NCI-H1436 (cell line): ENCODE measurements at places on chromosomes 2 and 18.

DNA sequence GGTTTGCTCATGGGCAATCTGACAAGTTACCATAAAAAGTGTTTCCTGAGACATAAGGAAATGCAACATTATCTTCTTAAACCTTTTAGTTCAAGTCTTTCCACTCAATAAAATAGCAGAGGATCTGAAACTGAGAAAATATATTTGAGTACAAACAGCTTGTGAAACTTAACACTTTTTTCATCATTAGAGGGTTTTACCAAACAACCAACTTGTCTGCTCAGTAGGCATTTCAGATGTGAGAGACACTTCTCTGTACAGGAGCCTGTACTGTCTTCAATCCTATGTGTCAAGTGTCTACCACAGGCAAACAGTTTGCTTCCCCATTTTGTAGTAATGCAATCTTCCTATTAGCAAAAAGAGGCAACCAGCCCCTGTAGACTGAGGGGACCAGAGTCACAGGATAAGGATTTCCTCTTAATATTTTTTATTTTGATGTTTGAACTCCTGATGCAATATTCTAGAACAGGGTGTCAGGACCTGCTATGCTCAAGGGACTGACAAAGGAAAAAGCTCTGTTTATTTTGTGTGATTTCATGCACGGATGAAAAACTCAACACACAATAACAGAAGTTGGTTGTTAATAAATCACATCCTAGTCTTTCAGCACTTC is 159.1 kb upstream of the LHCGR start:
- DNase-seq: no peak

GRCh38 chr2:45627911-45628310 is 16.8 kb upstream of the SRBD1 start:
- DNase-seq: no peak

DNA sequence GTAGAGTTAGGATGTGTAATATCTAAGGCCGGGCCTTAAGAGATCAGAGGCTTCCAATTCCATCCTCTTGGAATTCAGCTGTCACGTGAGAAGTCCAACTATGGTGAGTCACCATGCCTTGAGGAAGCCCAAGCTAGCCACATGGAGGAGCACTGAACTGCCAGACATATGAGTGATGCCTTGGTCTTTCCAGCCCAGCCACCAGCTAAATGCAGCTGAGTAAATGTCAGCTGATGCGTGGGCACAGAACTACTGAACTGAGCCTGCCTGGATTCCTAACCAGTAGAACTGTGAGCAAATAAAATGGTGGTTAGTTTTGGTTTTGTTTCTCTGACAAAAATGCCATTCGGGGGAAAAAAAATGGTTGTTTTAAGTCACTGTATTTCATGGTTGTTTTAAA is 153.7 kb upstream of the SERTAD2 start:
- no peak for DNase-seq

DNA sequence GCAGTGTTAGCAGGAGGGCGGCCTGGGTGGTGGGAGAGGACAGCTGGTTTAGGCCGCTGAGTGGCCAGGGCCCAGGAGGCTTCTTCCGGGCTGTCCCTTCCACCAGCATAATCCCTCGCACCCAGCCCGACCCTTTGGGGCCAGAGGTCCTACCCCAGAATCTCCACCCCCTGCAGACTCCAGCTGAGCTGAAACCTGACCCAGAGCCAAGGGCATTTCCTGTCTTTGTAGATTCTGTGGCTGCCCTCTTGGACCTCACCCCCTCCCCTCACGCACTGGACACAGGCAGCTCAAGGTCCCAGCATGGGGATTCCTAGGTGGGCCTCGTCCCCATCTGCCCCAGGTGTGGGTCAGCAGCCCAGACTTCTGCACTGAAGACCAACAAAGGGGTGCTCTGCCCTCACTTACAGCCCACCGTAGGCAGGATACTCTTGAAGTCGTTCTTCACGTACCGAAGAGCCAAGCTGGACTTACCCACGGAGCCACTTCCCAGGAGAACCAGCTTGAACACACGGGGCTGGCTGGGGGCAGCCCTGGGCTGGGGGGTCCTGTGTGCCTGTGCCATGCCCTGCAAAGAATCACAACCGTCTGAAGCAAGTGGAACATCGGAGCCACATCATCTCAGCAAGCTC is 4.8 kb downstream of the RAB17 start:
- no peak for DNase-seq

DNA sequence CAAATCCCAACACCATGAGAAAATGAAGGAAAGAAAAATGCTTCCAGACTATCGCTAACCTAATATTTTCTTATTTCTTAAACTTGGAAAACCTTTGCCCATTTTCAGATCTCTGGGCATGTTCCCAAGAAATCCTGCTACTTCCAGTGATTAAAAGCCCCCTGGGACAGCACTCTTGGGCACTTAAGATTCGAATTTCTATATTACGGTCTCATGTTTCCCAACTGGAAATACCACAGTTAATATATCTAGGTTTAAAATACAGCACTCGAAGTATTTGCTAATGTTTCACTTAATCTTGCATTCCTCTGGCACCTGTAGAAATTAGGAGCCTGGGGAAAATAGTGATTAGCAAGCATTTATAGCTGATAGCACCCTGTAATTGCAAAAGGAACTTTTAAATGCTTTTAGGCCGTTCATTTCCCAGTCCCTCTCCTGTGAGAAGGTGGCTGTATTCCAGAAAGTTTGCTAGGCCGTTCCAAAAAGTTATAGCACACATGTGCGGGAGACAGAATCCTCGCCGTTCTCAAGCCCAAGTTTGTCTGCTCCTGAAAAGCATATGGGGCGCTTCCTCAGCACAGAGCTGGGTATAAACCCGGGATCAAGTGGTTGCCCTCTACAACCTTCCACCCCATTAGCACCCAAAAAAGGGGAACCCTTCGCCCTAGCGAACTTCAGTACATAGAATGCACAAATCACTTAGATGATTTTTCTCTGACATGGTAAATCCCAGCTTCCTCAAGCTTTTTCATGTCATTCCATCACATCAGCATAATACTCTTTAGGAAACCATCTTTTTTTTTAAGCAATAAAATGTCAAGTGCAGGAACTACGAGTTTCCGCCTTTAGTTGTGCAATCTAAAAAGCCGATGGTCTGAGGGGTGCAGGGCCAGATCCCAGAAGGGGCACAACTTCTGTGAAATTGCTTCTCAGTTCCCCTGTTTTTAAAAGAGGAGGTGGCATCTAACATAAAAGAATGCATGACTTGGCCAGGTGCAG is 60.6 kb downstream of the DIPK1C start:
- no peak for DNase-seq

GRCh38 chr2:220226076-220226475 is 598.6 kb downstream of the SLC4A3 start:
- no peak for DNase-seq

DNA sequence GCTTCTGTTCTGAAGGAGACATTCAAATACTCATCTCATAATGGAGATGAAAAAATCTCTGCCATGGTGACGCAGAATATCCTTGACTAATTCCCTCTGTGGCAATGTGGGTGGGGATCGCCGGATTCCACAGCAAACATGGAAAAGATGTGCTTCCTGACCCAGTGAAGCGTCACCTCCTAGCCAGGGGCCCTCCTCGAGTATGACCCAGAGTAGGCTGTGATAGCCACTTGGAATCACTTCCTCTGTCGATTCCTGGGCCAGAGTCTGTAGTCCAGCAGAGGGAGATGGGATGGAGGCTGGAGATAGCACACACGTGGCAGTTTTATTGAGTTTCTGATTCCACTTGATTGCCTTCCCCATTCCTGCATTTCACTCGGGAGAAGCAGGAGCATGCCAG is 36.8 kb downstream of the DRC1 start:
- DNase-seq: no peak

GRCh38 chr2:212711856-212712255 is 173.3 kb upstream of the ERBB4 start:
- DNase-seq: no peak

DNA sequence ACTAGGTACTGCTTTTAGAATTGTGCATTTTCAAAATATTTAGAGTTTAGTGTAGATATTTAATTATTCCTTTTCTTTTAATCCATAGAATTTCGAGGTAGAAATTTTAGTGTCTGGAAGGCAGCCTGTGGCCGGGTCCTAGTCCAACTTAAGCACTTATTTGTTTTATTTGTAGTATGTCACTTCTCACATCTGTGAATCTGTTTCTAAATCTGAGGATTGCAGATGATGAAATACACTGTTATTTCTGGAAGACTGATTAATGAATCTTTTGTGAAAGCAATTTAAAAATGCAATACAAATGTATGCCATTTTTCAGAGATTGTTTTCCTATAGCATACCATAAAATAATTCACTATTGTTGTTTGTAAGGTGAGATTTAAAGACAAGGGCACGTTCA is 483.9 kb upstream of the TRIB2 start:
- no peak for DNase-seq

GRCh38 chr2:179449010-179449409 is 184.4 kb upstream of the SESTD1 start:
- no peak for DNase-seq

- no peak for DNase-seq
Measured at GRCh38 chr2:161424891-161425727, 9.0 kb downstream of the TBR1 start.

DNA sequence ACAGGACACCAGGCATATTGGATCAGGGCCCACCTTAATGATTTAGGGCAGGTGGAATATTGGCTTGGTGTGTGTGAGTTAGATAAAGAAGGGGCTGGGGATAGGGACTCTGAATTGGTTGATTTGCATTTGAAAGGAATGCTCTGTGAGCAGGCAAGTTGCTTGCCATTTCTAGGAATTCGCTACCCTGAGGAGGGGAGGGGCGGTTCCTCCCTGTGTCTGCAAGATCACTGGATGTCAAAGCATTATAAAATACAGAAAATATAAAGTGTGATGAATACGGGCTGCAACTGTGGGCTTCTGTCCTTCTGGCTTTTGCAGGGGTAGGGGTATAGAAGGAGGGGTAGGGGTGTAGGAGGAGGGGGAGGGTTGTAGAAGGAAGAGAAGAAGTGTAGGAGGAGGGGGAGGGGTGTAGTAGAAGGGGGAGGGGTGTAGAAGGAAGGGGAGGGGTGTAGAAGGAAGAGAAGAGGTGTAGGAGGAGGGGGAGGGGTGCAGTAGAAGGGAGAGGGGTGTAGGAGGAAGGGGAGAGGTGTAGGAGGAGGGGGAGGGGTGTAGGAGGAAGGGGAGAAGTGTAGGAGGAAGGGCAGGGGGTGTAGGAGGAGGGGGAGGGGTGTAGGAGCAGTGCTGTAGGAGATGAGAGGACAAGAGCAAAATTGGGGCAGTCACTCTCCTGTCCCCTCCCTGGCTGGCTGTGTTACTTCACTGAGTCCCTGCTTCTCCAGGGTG is 238.0 kb upstream of the COPS8 start:
- DNase-seq: no peak
